Peyer's patch (tissue), 4 donors: ENCODE measurements at places on chromosomes 6 and 20. TPM values are rescaled to one million over a fixed set of nuclear protein-coding genes. Genes with fewer than 3 reads are reported as not detected.

GRCh38 chr6:137775227-137775626 is 91.8 kb upstream of the TNFAIP3 start:
- no peaks in the 10 kb centered on the region for H3K4me1 ChIP-seq
- H3K27me3 ChIP-seq, result no peaks in the 10 kb centered on the region
- no peak for DNase-seq
- H3K27ac ChIP-seq, result no peak overlapping the region
- no peaks in the 10 kb centered on the region for H3K36me3 ChIP-seq

Gene OR14J1
- not detected for total RNA-seq

DNA sequence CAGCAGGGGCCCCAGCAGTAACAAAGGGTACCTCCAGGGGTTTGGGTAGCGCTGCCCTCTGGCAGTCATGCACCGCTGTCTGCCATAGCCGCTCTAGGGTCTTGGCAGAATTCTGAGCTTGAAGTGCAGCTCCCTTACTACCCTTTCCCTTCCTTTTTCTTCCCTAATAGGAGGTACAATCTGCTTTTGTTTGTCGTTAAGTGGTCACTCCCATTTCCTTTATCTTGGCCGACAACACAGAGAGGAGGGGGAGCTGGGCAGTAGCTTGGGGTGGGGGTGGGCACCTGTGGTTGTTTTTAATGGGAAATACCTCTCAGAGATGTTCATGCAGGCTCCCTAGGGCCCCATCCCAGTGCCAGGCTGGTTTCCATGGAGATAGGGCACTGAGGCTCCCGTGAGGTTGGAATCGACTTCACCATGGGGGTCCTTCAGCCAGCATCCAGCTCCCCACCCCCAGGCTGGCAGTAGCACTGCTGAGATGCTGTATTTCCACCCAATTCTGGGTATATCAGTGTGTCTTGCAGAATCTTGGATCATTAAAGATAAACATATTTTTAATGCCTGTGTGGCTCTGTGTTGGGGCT is 18.6 kb downstream of the CCDC167 start:
- H3K36me3 ChIP-seq, result no peaks in the 10 kb centered on the region
- peak; percentile 31 for DNase-seq
- H3K27me3 ChIP-seq, result no peaks in the 10 kb centered on the region
- no peak overlapping the region for H3K4me3 ChIP-seq

DNA sequence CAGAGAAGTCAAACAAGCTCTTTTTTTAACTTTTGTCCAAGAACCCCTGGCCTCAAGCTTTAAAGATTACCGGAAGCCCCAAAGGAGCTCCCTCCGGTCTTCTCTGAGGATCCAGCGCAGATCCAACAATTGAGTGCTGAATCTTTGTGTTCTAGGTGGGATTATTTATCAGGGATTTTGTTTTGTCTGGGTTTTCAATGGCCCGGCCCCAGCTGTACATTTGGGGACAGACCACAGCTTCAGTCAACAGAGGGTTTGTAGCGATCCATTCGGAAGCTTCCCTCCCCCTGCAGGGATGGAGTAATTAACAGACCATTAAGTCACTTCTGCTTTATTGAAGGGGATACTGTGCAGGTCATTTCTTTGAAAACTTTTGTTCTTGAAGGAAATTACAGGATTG is 7.8 kb downstream of the OLIG3 start:
- H3K27ac ChIP-seq, result no peak overlapping the region
- no peaks in the 10 kb centered on the region for H3K36me3 ChIP-seq
- H3K4me1 ChIP-seq, result no peaks in the 10 kb centered on the region
- H3K27me3 ChIP-seq, result no peaks in the 10 kb centered on the region
- DNase-seq, result no peak

GRCh38 chr20:36614781-36615557 is 9.4 kb downstream of the RAB5IF start:
- H3K36me3 ChIP-seq, result no peaks in the 10 kb centered on the region
- no peak overlapping the region for H3K4me3 ChIP-seq
- H3K4me1 ChIP-seq, result no peaks in the 10 kb centered on the region
- no peak for DNase-seq
- H3K27ac ChIP-seq, result no peak overlapping the region

DNA sequence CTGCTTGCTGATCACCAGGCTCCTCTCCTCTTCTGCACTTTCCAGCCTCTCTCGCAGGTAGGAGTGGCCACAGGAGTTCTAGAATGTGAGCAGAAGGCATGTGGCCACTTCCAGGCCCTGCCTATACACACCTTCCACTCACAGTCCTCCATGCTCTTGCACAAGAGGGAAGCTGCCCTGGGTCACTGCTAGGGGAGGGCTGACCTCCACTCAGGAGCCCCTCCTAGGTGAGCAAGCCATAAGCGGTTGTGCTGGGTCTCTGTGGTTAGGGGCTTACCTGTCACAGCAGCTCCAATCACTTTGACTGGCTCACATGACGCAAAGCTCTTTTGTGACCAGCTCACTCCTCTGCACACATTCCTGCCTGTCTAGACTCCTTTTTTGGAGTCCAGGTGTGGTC is 68.2 kb downstream of the TMEM242 start:
- H3K27me3 ChIP-seq, result no peaks in the 10 kb centered on the region
- no peak overlapping the region for H3K4me3 ChIP-seq
- no peaks in the 10 kb centered on the region for H3K4me1 ChIP-seq
- H3K36me3 ChIP-seq, result no peaks in the 10 kb centered on the region
- no peak for DNase-seq

DNA sequence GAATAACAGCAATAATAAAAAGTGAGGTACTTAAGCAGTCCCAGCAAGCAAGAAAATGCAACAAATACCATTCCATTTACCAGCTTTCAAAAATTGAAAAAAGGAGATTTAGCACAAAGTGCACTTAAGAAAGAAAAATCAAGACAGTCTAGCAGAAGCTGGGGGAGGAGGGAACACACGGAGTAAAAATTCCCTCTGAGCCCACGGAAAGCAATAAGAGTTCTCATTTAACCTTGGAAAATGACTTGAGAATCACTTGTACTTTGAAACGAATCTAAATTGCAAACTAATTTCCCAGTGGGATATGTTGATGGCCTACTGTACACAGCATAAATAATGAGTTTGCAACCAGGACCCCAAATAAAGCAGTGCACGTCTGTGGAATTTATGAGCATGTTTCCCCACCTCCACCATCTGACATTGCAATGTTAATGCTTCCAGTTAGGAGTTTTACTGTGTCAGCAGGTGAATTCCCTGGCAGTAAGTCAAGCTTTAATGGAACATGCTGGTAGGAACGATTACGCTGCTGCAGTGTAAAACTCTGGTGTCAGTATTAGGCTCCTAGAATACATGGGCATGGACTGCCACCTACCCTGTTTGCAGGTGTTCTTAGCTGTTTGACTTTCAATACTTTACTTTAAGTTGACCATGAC is 386.8 kb downstream of the HDGFL1 start:
- no peaks in the 10 kb centered on the region for H3K27me3 ChIP-seq
- DNase-seq, result no peak
- no peak overlapping the region for H3K4me3 ChIP-seq

DNA sequence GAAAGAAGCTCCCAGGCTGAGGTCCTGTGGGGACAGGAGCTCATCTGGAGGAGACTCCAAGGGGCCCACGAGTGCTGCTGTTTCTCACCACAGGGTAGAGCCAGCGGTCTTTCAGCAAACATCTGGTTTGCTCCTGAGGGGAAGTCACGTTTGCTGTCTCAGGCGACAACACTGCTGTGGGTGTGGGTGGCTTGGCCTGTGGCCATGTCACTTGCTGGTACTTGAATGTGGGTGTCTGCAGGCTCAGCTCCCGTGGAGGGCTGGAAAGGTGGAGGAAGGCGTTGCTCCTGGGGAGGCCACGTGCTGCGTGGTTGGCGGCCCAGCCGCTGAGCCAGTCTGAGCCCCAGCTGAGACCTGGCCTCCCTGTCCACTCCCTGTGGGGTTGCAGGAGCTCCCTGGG is 52.8 kb upstream of the MPC1 start:
- DNase-seq, result peak; percentile 69
- no peak overlapping the region for H3K27ac ChIP-seq
- no peaks in the 10 kb centered on the region for H3K4me1 ChIP-seq
- H3K4me3 ChIP-seq, result no peak overlapping the region
- peaks cover 12% of the 10 kb centered on the region for H3K36me3 ChIP-seq
- no peaks in the 10 kb centered on the region for H3K27me3 ChIP-seq

Gene ACAT2
- 15.7 TPM for total RNA-seq

Gene SASH1
- 17.2 TPM for total RNA-seq

DNA sequence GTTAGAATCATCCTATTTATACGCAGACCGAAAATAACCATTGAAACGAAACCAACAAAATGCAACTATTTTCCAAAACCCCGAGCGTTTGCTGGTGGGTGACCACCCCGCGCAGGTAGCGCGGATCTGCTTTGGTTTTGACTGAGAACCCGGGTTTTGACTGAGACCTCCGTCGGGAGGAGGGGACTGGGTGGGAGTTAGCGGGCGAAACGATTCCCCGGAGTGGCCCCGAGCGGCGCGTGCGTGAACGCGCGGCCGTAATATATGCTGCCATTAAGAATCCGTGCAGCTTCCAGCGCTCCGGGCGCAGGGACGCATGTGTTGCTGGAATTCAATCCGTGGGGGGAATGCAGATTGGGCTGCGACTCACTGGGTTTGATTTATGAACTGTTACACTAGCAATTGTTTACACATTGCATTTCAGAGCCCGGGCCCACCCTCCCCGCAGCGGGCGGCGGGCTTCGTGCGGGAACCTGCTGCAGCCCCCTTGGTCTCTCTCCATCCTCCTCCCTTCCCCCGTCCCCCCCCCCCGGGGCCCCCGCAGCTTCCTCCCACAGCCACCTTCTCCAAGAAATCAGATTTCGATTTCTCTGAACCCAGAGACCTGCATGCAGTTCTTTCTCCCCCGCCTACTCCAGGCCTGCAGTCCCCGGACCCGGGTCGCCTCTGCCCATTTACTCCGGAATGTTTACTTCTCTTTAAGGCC is 9.9 kb downstream of the NRN1 start:
- peaks cover 39% of the 10 kb centered on the region for H3K4me1 ChIP-seq
- H3K27me3 ChIP-seq, result peaks cover 75% of the 10 kb centered on the region
- H3K4me3 ChIP-seq, result peak overlapping the region; percentile 39
- DNase-seq, result peak; percentile 58
- peak overlapping the region; percentile 49 for H3K27ac ChIP-seq
